ENCODE measurements at places on chromosomes 13 and 19.

- DNase-seq: no peak
Measured at GRCh38 chr13:89936256-89936655, 1411.2 kb upstream of the MIR17HG start.

GRCh38 chr19:46692918-46693722 lies 23.8 kb downstream of the PRKD2 start:
- no peak for DNase-seq

- peak; percentile 25 for DNase-seq
Measured at GRCh38 chr19:14467816-14468215, 7.3 kb downstream of the PTGER1 start.

- DNase-seq: no peak
Measured at GRCh38 chr13:48302871-48303358, 636 bp upstream of the RB1 start.

DNA sequence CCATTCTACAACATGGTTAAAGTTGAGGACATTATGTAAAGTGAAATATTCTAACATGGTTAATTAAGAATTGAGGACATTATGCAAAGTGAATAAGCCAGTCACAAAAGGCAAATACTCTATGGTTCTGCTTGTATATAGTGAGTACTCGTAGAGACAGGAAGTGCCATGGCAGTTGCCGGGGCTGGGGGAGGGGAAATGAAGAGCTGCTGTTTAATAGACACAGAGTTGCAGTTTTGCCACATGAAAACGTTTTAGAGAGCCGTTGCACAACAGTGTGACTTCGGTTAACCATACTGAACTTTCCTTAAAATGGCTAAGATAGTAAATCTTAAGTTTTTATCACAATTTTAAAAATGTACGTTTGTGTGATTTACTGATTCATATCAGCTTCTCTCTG lies 176.9 kb downstream of the SHISA2 start:
- no peak for DNase-seq

DNA sequence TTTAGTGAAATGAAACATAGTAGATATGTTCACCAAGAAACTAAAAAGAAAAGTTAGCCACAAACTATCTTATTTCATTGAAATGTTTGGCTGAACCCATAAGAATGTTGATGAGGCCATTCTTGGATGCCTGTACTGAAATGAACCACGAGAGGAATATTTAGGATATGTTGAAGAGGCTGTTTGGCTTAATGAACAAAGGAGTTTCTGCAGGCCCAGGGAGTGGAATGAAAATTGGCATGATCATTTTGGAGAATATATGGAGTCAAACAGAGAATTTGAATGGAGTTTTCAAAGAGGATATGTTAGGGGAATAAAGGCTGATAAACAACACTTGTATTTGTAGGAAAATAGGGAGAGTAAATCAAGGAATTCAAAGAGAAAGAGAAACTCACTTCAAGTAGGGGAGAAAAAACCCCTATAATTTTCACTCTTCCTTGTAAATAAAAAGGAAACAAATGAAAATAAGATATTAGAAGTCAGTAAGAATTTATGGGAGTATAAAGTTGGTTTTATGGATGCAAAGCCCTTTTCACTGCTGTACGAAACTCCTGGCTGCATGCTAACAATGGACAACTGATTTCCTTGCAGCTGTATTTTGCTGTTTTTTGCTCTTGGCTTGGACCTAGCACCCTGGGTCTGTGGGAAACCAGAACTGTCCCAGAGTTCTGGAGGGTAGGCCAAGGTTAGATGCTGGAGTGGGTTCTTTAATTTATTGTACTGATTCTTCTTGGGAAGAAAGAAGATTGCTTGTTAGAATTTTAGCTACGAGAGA lies 36.5 kb downstream of the KL start:
- no peak for DNase-seq

GRCh38 chr19:47229676-47230053 lies 1.3 kb downstream of the BBC3 start:
- DNase-seq: peak; percentile 64

DNA sequence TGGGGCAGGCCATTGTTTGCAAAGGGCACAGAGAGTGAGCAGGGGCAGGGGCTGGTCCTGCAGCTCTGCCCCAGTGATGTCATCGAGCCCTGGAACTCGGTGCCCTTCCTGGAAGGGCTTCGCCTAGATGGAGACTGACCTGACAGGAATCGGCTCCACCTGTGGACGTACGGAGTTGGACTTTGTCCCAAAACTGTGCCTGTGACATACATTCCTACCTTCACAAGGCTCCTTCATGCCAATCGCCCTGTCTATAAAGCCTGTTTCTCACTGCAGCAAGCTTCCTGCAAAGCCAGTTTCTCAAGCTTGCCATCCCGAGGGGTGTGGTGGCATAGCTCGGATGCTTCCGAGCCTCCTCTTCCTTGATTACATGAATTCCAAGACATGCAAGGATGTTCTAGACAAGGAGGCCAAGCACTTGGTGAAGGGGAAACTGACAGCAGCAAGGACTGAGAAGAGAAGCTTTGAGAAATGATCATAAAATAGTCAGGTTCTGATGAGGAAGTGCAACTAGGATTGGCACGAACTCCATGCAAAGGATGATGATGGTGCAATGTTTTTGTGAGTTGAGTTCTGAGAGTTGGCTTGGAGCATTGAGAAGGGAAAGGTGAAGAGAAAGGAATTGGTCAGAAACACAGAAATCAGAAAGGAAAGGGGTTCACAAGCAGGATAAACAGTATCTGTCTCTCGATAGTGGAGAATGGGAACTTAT lies 73.6 kb upstream of the STK24 start:
- DNase-seq: no peak

GRCh38 chr19:54338521-54338920 lies 441 bp downstream of the LILRA4 start:
- DNase-seq: no peak

- DNase-seq: no peak
Measured at GRCh38 chr13:80239571-80240255, 101.2 kb downstream of the SPRY2 start.

- no peak for DNase-seq
Measured at GRCh38 chr19:23095418-23095817, 21.4 kb upstream of the ZNF730 start.
